Mucosa of gallbladder (tissue), 1 donor: ENCODE measurements at places on chromosomes 3 and 15.

- DNase-seq, result no peak
These were observed 16.1 kb downstream of the ZNF80 start for GRCh38 chr3:114221165-114221880.

DNA sequence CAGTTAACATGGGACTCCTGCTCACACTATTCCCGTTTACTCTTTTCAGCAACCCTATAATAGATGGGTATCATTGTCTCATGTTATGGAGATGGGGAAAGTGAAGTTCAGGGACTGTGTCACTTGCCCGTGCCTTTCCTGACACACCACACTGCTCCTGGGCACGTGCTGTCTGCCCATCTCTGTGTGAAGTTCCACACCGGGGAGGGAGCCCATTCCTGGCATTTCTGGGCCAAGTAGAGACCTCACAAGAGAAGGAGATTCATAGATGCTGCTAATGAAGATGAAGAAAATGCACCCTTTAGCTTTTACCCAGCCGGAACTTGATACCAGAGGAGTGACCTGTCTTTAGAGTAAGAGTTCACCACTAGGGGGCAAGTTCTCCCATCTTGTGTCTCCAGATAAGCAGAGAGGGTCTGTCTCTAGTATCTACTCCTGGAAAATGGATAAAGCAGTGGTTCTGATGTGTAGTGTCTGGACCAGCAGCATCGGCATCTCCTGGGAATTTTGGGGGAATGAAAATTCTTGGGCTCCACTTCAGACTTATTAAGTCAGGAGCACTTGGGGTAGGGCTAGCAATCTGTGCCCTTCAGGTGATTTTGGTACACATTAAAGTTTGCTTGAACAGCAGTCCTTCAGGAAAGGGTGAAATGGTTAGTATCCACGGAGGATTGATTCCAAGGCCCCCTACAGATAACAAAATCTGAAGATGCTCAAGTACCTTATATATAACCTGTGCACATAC lies 2.0 kb upstream of the TOPBP1 start:
- DNase-seq, result no peak

- DNase-seq, result no peak
These were observed 9.5 kb downstream of the SAXO2 start for GRCh38 chr15:82272154-82272553.

DNA sequence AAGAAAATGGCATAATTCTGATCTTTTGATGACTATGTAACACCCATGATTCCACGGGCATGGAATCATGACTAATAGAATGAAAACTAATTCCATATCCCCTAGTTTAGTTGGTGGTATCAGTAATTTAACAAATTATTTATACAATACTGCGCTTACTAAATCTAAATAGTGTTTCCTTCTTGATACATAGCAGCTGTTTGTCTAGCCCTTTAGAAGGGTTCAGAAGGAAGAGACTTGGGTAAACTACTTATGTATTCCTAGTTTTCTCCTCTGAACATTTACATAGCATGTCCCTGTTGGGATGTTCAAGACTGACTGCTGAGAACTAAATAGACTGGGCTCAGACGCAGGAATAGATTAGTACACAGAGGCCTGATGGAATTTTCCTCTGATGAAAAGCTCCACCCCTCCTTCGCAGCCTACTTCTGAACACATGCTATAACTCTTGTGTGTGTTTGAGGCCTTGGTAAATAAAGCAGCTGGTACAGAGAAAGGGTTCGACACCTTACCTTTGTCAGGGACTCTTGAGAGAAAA lies 330.6 kb upstream of the LMCD1 start:
- no peak for DNase-seq
